ENCODE measurements at places on chromosomes 3 and 15.
A peak's percentile ranks its signal among the peaks of the same experiment; 100 is the strongest.

DNA sequence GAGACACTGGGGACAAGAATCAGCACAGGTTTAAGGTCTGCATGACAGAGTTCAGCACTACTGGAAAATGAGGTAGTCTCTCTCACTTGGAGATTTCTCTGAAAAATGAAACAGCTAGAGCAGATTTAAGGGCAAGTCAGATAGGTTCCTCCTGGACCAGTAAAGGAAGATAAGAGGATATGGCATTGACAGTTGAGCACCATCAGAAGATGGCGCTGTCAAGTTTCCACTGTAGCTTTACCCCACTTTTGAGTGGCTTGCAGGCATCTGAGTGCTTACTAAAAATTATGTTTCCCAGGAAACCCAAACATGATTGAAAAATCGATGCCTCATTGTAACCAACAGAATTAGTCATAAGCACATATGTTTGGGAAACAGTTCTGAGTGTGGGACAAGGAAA is 407.2 kb upstream of the UBE2E2 start:
- DNase-seq: no peak

DNA sequence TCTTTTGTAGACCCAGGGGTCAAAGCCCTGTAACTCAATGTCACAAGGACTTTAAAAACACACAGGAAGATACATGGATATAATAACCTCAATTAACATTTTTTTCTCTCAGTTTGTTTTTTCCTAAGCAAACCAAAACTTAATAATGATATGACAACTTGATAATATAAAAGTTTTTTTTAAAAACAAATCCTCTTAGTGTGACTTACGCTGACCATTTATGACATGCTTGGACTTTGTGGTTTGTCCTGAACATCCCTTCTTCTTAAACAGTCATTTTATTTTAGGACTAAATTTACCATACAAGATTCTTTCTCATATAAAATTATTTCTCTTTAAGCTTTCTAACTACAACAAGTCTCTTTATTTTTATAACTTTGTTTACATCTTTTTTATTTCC is 25.4 kb upstream of the FAM3D start:
- no peak for DNase-seq

DNA sequence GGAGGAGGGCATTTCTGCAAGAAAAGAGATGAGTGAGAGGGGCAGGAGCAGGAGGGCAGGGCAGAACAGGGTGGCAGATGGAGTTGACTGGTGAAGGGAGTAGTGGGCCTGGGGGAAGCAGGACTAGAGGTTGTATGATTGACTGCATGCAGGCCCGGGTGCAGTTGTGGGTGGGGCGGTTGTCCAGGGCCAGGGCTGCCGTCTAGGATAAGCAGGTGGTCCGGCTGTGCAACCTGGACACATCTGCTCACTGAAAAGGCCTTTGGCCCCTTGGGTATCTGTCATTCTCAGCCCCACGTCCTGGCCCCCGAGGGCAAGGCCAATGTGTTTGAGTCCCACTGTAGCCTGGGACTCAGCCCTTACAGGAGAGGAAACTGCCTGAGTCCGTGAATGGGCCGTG is 25.4 kb downstream of the ALS2CL start:
- DNase-seq: no peak

DNA sequence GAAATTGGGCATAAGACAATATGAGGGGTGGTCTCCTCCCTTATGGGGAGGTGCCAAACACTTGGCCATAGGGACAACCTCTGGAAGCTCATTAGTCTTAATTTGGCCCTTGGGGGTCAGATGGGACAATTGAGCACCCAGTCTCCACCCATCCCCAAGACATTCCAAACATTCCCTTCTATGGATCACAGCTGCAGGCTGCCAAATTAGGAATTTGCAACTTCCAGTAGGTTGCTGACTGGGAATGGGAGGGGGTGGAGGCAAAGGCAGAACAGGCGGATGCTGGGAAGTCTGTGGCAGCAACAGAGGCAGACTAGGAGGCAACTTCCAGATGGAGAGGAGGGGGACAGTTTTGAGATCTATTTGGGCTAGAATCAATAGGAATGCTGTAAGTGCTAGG is 1.4 kb upstream of the PDHB start:
- peak; percentile 45 for DNase-seq

DNA sequence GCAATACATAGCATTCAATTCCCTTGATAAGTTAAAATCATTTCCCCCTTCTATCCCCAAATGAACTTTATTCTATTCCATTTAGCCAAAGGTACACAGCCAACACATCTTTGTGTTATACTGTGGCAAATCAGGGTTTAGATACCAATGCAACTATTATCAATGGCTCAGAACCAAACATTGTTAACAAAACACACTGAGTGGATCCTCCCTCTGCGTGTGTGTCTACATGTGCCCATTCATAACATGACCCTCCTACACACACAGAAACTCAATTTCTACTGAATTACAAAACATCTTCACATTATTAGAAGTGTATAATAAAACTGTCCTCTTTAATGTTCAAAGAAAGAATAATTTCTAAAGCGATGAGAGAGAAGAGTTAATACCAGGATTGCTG is 1.3 kb downstream of the TTBK2 start:
- no peak for DNase-seq

DNA sequence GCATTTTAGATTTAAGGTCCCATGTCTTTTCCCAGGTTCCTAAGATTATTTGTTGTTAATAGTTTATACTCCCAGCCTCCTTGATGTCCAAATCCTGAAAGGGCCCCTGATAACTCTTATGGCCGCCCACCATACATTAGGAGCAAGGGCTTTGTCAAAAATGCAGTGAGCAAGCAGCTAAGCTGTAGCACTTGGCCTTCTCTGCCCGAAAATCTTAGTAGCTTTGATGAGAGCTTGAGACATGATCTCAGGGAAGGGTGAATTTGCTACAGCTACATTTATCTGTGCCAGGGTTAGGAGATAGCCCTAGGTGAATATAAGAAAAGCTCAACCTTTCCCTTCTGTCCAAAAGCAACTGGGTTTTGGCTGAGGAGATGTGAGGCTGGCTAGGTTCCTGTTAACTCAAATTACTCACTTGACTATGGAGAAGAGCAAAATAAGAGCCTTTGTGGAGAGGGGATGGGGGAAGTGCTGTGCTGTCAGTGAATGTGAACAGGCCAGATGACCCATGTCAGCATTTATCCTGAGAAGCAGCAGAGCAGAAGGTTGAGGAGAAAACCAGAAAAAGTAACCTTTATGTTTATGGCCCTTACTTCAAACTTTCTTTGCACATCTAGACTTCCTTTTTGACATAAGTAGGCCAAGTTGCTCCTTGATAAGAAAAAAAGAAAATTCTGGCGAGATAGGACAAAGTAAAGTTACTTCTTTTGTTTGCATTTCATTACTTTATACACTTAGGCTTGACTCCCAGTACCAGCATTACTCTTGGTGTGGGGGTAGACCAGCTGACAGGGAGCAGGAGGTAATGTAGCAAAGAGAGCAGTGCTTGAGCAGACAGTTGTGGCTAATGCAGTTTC is 21.1 kb downstream of the MAPK6 start:
- no peak for DNase-seq

DNA sequence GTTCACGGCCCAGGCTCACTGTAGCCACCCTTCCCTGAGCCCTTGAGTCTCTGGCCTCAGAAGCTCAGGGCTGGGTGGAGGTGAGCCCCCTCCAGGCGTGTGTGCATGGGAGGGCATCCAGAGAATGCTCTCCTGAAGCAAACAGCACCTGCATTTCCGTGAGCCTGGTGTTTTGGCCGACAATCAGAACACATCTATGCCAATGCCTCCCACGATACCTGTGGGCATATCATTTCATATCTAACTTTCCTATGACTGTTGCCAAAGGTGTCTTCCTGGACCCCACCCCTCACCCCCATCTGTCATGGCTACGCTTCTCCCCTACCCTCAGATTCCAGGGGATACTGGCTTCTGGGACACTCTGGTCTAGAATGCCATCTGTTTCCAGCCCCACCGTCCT is 53.3 kb upstream of the RAB6B start:
- DNase-seq: no peak

GRCh38 chr3:96510334-96510733 is 304.1 kb upstream of the EPHA6 start:
- no peak for DNase-seq

DNA sequence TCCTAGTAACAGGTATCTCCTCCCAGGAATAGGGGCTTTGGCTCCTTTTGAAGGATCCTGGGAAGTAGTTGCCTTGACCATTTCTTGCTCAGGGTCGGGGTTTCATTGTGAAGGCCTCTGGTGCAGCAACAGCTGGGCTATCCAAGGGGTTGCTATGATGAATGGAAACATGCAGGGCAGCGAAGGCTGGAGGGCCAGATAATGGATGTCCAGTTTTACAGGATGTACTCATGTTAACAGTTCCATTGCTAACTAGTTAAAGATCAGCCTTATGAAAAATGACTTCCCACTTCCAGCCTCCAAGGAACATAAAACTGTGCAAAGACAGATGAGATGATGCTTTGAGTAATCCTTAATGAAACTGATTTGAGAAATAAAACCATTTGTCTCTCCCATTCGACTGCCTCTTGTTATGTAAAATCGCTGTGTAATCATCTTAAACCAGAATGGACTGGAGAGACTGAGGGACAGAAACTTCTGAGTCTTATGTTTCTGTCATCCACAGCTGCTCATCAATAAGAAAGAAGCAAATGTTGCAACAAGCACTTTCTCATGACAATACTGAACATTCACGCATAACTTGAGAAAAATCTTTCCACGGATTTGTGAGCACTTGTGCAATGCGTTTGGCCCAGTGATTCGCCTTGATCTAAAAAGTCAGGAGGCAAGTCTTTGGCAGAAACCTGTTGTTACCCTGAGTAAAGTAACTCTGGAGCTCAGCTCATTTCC is 473.5 kb upstream of the RGMA start:
- DNase-seq: no peak

- no peak for DNase-seq
These were observed 749.9 kb downstream of the TBL1XR1 start for GRCh38 chr3:176447369-176447768.

DNA sequence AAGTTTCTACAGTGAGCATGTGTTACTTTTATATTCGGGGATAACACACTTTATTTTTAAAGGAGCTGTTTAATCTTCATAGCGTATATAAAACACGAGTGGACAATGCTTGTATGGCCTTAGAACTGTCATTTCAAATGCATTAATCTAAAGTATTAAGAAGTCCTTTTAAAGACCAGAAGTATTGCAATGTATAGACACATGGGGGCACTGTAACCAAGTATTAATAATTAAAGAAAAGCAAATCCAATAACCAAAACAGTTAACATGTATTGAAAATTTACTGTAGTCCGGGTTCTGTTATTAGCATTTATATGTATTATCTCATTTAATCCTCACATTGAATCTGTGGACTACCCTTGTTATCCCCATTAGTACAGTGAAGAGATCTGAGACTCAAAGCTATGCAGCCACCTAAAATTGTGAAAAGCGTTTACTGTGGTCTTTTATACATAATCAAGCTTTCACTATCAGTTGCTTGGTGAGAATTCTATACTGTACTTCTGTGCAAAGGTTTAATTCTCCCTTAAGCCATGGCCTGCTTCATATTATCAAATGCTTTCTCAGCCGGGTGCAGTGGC is 10.1 kb downstream of the ARL14 start:
- no peak for DNase-seq

- no peak for DNase-seq
These were observed 113.6 kb downstream of the NEO1 start for GRCh38 chr15:73165844-73166243.

- DNase-seq: no peak
These were observed 23.2 kb downstream of the CPEB1 start for GRCh38 chr15:82624008-82624407.

DNA sequence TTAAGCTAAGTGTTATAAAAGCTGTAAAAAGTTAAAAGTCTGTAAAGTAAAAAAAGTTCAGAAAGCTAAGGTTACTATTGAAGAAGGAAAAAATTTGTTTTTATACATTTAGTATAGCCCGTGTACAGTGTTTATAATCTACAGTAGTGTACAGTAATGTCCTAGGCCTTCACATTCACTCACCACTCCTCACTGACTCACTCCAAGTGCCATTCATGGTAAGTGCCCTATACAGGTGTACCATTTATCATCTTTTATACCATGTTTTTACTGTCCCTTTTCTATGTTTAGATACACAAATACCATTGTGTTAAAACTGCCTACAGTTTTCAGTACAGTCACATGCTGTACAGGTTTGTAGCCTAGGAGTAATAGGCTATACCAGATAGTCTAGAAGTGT is 8.8 kb downstream of the CCDC71 start:
- no peak for DNase-seq

DNA sequence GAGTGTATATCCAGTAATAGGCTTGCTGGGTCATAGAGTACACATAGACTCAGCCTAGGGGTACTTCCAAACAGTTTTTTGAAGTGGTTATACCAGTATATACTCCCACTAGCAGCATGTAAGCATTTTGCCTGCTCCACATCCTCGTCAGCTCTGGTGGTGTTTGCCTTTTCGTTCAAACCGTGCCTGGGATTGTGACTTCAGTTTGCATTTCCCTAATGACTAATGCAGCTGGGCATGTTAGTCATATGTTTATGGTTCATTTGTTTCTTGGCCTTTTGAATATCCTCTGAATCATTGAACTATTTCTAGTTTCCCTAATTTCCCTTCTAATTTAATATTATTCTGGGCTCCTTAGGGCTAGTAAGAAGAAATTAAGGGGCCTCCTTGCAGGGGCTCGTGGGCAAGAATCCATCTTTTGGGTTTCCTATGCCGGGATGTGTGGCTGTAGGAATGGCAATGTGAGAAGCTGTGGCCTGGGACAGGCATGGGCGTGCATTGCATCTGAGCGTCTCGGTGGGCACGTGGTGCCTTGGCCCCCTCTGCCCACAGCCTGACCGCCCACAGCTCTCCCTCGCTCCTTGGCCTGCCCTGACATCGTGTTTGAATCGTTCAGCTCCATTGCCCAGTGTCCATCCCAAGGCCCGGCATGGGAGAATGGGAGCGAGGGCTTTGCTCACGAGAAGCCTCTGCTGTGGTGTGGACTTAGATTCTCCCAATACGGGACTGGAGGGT is 26.4 kb downstream of the FAH start:
- peak; percentile 61 for DNase-seq

DNA sequence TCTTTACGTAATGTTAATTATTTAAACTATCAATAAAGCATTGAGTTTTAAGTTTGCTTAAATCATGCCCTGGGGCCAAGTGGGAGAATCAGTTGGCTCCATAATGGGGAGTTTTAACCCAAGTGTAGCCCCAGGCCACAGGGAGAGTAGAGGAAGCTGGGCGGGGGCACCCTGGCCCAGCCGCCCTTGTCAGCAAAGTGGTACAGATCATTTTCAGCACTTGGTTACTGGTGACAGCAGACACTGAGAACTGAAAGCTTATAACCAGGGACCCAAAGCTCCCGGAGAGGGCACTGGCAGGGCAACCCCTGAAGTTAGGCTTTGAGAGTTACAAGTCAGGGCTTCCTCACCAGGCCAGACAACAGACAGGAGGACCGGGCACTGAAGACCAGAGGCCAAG is 90.6 kb downstream of the SEMA5B start:
- DNase-seq: no peak

GRCh38 chr15:63447017-63447676 is 57.2 kb upstream of the USP3 start:
- DNase-seq: no peak

GRCh38 chr15:67063689-67064606 is 1.5 kb upstream of the SMAD3 start:
- no peak for DNase-seq

- no peak for DNase-seq
These were observed 826.6 kb downstream of the SQOR start for GRCh38 chr15:46461416-46461815.
